Nucleus accumbens (tissue), 56 donors: ENCODE measurements at places on chromosomes 7 and 10.
A peak's percentile ranks its signal among the peaks of the same experiment; 100 is the strongest.

GRCh38 chr10:130353928-130354572, 217.9 kb downstream of the GLRX3 start:
- DNase-seq: no peak

- DNase-seq: no peak
Measured at GRCh38 chr10:61950449-61951143, 49.1 kb downstream of the ARID5B start.

- no peak for DNase-seq
Measured at GRCh38 chr7:29328045-29328444, 133.5 kb downstream of the CHN2 start.

- no peak for DNase-seq
Measured at GRCh38 chr10:18271491-18271890, 131.3 kb downstream of the CACNB2 start.

- no peak for DNase-seq
Measured at GRCh38 chr10:113304726-113305125, 248.1 kb upstream of the HABP2 start.

DNA sequence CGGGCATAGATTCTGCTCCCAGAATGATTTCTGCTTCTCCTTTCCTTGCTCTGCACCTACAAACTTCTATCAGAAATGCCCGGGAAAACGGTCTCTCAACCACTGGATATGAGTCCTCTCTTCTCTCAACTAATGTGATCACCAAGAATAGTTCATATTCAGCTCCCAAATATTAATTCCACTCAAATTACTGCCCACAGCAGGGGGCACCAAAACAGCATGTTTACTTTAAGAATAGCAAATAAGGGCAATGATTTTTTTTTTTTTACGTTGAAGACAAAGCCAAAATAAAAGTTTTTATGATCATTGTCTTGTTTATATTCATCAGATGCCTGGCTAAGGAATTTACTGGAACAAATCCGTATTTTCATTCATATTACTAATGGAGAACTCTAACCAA, 94.9 kb upstream of the PRSS1 start:
- no peak for DNase-seq

- DNase-seq: no peak
Measured at GRCh38 chr7:29170781-29171180, 23.8 kb upstream of the CHN2 start.

GRCh38 chr7:18835001-18835690, 282.3 kb downstream of the TWIST1 start:
- DNase-seq: no peak

DNA sequence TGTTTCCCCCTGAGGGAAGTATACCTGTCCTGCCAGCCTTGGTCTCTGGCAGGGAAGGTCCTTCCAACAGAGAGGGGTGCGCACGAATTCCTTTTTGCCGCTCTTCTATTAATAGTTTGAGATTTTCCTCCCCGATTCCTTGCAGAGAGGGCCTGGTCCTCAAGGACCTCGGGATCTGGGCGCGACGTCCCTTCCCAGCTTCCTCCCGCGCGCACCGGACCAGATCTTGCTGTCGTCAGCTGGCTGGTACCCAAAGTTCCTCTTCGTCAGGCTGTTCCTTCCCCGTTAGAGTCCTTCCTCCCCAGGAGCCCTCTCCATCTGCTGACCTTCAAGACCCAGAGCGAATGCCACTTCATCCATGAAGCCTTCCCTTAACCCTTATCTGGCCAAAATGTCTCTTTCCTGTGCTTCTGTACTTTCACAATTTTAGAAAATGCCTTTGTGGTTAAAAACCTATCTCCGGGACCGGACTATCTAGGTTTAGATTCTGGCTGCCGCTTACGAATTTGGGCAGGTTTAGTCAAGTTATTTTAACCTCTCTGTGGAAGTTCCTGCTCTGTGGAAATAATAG, 851 bp upstream of the GOT1 start:
- peak; percentile 20 for DNase-seq
